Inflammatory macrophage treated with lipopolysaccharide for 1 hour (primary cell): ENCODE measurements at places on chromosomes 6 and 20.
A peak's percentile ranks its signal among the peaks of the same experiment; 100 is the strongest.

GRCh38 chr6:139470997-139471396 is 96.5 kb upstream of the CITED2 start:
- DNase-seq = peak; percentile 76

DNA sequence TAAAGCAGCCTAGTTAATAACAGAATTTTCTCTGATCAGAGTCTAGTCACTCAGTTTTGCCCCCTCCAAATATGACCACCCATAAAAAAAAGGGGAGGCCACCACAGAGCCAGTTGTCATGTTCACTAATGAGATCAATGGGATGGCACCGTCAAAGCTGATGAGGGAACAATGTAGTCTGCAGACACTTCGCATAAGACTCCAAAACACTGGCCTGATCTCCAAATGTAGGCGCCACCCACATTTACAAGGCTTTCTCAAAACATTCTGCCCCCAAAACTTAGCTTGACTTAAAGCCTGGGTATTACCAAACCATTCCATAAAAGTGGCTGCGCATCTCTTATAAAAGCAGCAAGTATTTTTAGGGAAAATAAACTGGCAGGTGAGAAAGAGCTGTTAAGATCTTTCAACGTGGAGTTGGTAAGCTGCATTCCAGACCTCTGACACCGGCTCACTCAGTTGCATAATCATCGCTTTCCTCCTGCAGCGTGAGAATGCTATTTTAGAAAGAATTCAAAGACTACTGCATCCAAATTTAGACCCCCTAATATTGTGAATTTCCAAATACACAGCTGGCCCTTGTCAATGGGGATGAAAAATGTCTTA is 59.3 kb downstream of the TBC1D7 start:
- DNase-seq = no peak

GRCh38 chr20:14604143-14604542 is 266.7 kb upstream of the FLRT3 start:
- DNase-seq = no peak

- DNase-seq = peak; percentile 54
These were observed at the start of gene PLAGL1 for GRCh38 chr6:144008120-144008811. Gene PLAGL1, minus strand, starts transcription at chr6:144008259. Its CDS starts 60,123 bp downstream, at chr6:143948136.

DNA sequence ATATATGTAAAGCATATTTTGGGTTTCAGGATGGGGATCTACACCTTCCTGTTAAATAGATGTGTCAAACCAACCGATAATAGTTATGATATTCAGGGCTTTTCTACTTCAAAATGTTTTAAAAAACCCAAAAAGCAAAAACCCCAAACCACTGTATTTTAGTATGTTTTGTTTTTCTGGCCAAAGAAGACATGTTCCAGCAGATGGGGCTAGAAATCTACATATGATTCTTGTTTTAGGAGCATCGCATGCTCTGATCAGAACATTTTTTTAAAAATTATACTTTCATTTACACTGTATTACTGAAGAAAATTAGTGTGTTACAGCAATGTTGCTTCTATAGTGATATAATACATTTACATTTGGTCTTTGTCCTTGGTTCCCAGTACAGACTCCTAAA is 11.0 kb downstream of the RMND1 start:
- DNase-seq = peak; percentile 19

GRCh38 chr20:39810309-39810708 is 848.2 kb downstream of the DHX35 start:
- no peak for DNase-seq

GRCh38 chr20:57350081-57350710 is 859 bp upstream of the RAE1 start:
- peak; percentile 83 for DNase-seq

GRCh38 chr6:157849288-157850017 is 26.4 kb downstream of the SNX9 start:
- no peak for DNase-seq

- no peak for DNase-seq
These were observed 159.3 kb upstream of the JARID2 start for GRCh38 chr6:15086348-15087158.
